Lower leg skin (tissue), 4 donors: ENCODE measurements at places on chromosomes 5 and 9.

GRCh38 chr9:76620996-76621395 is 143.2 kb upstream of the PCA3 start:
- no peak for DNase-seq

GRCh38 chr5:143716881-143717280 is 95.1 kb upstream of the HMHB1 start:
- DNase-seq: no peak

GRCh38 chr9:34830068-34830467 is 120.1 kb upstream of the CCL21 start:
- DNase-seq: no peak

GRCh38 chr5:178113841-178114324 is 551 bp downstream of the N4BP3 start:
- DNase-seq: no peak

DNA sequence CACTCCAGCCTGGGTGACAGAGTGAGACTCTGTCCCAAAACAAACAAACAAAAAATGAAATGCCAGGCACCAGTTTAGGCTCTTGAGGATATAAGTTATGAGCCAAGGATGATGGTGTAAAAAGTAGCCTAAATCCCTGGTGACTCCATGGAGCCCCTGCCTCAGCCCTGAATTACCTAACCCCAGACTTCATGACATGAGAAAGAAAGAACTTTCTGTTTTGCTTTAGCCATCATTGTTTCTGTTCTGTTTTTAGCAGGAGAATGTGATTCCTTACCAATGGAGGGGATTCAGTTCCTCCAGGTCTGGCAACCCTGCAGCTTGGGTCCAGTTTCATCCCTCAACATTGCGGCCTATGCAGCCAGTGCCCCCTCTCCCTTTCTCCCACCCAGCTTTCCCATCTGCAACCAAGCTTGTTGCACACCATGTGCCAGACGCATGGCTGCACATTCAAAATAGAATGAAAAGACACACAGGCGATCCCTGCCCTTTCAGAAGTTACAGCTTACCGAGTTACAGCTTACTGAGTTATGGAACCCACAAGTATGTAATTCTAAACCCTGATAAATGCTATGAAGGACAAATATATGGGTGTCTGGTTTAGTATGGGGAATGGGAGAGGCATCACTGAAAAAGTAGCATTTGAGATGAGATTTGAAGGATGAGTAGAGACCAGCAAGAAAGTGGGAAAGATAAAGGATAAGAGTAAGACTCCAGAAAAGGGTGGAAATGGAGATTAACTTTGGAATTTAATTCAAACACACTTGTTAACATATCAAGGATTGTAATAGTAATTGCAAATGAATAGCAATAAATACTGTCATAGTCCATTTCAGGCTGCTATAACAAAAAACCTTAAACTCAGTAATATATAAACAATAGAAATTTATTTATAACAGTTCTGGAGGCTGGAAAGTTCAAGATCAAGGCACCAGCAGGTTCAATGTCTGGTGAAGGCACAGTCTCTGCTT is 6.0 kb upstream of the SEMA5A start:
- no peak for DNase-seq

DNA sequence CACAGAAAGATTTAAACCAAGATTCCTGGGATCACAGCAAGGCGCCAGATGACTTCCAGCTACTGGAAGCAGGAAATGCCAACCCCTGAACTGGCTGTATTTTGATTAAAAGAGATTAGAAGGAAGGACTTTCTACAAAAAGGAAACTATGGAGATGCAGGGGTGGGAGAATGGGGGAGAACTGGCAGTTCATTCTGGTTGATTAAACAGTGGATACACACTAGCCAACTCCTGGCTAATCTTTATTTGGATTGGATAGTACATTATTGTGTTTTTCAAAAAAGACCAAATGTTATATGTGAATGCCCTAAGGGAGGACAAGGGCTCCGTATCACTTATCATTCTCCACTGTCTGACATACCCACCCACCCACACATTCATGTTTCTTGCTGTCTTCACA is 93.2 kb downstream of the CDO1 start:
- DNase-seq: no peak
